ENCODE measurements at places on chromosomes 2 and 18.

DNA sequence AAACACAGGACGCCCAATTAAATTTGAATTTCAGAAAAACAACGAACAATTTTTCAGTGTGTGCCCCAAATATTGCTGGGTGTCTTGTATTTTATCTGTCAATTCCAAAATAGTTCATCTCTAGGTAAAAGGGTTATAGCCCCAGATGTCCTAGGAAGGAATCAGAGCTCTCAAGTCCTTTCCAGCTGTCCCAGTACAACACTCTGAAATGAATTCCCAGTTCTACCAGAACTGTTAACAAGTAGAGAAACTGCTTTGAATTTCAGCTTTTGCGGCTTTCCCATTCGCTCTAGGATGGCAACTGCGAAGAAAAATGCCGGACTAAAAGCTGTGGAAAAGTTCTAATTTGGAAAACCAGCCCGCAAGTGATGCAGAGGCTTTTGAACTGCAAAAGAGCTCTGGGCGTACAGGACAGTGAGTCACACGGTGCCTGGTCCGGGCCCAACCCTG lies 497 bp upstream of the GIGYF2 start:
- DNase-seq = no peak

DNA sequence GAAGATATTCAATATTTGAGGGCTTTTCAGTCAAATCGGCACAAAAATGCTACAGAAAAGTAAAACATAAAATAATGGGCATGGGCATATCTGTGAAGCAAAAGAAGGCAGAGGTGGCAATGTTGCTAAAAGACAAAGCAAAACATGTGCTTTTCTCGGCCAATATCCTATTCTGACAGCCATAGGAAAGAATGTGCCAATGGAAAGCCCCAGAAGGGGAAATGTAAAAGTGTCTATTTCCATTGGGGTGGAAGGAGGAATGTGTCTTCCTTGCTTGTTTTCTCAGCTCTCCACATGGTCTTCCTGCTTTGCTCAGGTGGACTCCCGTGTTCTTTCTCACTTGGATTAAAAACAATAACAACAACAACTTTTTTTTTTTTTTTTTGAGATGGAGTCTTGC lies 13.7 kb upstream of the PER2 start:
- no peak for DNase-seq

GRCh38 chr18:77069931-77070330 lies 62.7 kb downstream of the MBP start:
- no peak for DNase-seq

DNA sequence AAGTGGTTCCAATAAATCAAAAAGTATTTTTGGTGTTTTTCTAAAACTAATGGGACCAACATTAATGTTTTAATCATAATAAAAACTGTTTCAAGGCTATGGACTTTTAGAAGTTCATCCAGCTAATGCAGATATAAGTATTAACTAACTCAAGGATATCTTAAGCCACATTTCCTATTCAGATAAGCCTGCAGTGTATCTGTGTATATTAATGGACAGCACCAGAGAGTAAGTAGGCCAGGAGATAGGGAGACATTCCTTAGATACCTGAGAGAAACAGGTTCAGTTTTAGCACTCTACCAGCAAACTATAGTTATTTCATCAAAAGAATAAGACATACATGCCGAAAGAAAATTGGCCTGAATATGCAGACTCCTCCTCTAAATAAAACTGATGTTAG lies 27.3 kb downstream of the PREPL start:
- DNase-seq = no peak

DNA sequence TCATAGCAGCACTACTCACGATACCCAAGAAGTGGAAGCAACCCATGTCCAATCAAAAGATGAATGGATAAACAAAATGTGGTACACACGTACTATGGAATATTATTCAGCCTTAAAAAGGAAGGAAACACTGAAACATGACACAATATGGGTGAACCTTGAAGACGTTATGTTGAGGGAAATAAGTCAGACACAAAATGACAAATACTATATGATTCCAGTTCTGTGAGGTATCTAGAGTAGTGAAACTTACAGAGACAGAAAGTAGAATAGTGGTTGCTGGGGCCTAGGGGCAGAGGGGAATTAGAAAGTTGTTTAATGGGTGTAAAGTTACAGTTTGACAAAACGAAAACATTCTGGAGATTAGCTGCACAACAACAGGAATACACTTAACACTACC lies 24.7 kb downstream of the TLK1 start:
- DNase-seq = no peak

- no peak for DNase-seq
These were observed 54.1 kb upstream of the THOC1 start for GRCh38 chr18:321865-322467.

DNA sequence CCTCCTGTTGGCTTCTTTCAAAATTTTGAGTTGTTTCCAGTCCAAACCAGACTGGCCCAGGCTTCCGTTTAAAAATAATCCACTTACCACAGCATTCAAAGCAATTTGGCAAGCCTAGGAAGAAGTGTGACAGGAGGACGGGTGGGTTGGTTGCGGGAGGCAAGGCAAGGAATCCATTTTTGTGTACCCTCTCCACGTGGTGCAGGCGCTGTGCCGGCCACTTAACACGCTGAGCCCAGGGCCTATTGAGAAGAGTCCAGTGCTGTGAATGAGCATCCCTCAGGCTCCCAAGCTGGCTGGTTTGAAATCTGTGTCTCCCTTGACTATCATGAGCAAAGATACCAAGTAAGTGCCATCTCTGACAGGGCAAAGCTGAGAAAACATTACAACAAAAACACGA lies 160.9 kb downstream of the NCKAP5 start:
- no peak for DNase-seq

GRCh38 chr2:186558512-186559276 lies 31.2 kb upstream of the ITGAV start:
- no peak for DNase-seq

Data from lower lobe of right lung (tissue), 2 donors.